Stimulated activated CD4-positive, alpha-beta T cell treated with anti-CD3 and anti-CD28 coated beads, TNF-alpha, amount 100 ng/mL, for 4 hours (primary cell): ENCODE measurements at places on chromosomes 7 and 10.

DNA sequence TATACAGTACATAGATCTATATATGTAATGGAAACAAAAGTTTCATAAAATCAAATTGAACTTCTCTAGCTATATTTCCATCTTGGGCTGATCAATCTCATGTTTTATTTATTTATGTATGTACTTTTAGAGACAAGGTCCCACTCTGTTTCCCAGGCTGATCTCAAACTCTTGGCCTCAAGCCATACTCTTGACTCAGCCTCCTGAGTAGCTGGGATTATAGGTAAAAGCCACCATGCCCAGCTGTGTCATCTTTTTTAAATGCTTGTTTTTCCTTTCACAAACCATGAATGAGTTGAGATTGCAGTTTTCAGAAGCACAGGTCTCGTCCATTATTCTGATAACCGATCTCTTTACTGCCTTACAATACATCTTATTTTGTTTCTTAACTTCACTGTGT is 400.9 kb downstream of the KCNMA1 start:
- DNase-seq, result no peak

DNA sequence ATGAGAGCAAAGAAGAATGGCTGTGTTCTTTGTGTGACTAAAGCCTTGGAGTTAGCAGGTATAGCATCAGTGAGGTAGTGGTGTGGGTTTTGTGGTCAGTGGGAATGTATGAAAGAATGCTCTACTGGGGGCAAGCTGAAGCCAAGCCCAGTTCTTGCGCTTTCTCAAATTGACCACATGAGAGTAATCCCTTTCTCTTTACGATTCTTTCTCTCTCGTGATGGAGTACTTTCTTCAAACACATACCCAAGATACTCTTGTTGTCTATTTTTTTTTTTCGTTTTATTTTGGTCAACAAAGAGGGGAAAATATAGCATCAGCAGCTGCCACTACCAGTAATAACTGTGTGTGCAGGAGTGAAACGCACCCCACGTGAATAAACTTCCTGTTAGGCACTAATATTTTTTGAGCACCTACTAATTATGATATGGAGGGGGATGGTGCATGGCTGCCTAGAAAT is 8.4 kb upstream of the PANK1 start:
- DNase-seq, result no peak

DNA sequence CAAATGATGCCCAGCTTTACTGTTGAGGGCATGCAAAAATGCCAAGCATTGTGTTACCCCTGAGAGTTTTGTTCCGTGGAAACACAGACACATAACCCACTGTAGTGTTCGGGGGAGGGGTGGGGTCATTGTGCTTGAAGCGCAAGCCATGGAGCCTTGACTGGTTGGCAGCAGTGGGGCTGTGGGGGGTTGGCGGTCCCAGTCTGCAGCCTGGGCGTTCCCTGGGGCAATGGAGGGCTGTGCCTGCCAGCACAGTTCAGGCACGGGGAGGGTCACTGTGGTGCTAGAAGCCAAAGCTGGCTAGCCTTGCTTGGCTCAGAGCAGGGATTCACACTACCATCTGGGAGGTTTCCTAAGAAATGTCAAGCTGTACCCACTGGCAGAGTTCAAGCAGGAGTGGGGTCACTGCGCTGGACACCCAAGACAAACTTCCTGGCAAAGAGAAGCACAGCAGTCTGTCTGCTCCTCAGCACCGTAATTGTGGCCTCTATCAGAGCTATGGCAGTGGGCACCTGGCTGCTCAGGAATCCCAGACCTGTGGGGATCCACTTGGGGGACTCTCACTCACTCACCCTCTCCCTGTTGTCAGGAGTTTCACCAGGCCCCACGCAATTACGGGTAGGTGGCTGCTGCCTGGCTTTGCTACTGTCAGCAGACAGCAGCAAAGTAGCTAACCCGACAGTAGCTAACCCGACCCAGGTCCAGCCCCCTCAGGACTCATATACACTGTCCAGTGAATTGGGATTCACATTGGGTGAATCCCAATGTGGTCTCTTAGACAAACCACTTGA is 292.4 kb downstream of the ZWINT start:
- DNase-seq, result no peak

DNA sequence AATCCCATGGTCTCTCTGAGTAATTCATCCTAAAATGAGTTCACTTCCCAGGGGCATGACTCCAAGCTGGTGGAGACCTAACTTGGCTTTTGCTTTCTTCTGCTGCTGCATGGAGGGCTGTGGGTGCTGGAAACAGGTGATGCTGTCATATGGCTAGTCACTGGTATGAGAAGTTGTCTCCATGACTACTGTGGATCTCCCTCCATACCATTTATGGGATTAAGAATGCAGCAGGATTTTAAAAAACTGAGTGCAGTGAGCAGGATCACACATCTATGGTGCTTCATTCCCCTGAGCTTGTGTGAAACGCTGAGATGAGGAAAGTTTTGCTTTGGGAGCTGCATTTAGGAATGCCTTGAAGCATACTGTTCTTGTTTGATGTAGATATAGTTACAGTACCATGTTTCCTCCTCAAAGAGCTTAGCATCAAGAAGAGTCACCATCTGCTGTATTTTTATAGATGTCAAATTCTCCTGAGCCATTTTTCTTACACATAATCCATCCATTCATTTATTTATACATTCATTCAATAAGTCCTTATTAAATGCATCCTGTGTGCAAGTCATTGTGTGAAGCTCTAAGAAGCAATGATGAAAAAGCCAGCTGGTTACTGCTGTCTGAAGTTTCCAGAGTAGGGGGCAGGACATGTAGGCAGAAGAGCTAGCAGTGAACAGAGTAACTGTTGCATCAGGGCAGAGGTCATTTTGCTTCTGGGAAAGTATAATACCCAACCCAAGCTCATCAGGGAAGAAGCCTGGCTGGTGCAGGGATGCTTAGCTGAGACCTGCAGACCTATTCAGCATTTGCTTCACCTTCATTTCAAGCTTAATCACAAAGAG is 534.8 kb downstream of the AUTS2 start:
- no peak for DNase-seq

DNA sequence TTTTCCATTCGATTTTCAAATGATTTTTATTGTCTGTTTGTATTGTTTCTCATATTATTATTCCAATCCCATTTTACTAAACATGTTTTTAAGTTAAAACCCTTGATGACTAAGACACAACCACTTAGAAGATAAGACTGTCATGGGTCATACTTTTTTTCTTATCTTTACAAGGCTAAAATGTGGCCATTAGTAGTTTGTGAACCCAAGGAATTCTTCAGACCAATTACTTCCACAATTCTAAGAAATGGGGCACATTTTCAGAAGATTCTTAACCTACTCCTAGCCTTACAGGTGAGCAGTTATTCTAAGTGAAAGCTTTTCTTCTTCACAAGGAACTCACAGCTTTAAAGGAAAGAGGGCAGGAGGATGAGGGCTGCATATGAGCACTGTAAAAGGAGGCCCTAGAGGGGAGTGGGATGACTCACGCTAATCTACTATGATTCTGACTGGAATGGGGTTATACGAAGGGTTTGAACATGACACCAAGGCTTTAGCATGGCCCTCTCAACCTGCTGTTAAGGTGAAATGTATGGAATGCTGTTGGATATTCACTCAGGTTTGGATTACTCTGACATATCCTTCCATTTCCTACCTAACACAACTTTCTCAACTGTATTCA is 81.0 kb downstream of the SORCS1 start:
- no peak for DNase-seq

DNA sequence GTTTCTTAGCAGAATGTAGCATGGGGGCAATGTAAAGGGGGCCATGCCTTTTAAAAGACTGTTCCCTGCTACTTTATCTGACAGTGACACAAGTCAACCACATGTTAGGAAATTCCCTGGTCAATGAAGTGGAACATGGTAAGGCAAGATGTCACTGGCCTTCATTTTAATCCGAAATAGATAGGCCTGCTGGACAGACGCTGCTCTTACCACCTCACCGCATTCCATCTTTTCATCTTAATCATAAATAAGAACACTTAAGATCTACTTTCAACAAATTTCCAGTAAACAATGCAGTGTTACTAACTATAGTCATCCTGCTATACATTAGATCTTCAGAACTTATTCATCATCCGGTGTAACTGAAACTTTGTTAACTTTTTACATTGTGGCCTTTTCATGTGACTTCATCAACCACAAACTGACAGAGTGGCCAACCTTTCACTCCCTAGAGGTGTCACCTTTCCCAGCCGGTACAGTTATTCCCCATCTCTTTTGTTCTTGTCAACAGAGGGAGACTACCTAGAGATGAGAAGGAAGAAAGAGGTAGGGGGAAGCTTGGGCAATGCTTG is 15.6 kb downstream of the ASB4 start:
- no peak for DNase-seq

GRCh38 chr10:79140085-79140793 is 71.5 kb downstream of the ZMIZ1 start:
- DNase-seq, result no peak

- no peak for DNase-seq
Observed at GRCh38 chr7:133916621-133917020, 210.5 kb upstream of the LRGUK start.

DNA sequence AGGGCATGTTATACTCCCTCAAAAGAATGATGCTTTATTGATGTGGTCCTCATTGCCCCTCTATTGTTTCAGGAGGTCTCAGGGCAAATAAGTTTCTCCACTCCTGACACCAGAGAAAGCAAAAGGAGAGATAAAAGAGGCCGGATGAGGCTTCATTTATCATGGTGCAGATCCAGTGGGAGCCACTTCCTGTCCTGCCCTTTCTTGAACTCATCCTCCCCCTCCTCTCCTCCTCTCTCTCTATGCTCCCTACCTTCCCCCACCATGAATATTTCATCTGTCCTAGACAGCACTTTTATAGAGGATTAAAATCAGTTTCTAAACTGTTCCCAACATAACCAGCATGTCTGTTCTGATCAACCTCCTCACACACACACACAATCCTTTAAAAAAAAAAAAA is 172.2 kb upstream of the KMT2E start:
- no peak for DNase-seq

DNA sequence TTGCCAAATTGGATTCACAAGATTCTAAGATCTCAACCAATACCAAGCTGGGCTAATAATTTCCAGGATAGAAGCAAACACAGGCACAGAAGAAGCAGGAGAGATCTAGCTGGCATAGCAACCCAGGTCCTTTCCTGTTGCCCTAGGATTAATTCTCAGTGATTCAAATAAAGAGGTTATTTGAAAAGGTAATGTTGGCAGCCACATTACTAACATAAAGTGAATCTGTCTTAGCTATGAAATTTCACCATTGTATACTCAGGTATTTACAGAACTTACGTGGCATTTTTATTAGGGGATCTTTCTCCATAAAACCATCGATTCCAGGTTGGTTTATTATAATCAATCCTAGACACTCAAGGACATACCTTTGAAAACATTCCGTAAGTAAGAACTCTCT is 379.3 kb upstream of the POM121L12 start:
- DNase-seq, result no peak

GRCh38 chr10:75450075-75450445 is 18.6 kb downstream of the LRMDA start:
- DNase-seq, result no peak

DNA sequence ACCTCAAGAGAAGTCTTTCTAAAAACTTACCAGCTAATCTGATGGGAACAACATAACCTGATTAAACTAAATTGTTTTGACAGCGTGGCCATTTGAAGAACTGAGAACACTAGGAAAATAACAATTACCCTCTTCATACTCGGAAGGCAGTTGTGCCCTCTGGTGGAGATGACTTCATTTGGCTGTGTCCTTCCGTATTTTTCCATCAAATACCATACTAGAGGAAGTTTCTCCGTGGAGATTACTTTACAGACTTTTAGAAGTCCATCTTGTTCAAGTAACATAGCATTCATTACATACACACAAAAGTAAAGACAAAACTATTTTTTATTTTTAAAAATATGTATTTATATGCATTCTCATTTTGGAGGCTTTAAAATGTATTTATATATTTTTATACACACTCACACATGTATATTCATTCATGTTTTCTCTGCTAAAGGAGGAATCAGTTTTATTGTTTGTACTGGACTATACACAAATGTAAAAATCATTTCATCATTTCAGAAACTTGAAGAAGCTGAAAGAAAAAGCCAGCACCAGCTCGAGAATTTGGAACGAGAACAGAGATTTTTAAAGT is 25.2 kb downstream of the SMNDC1 start:
- DNase-seq, result no peak
